Breast epithelium (tissue), 4 donors: ENCODE measurements at places on chromosomes 6 and 20. TPM values are rescaled to one million over a fixed set of nuclear protein-coding genes. Genes with fewer than 3 reads are reported as not detected.

NOX3 gene
- total RNA-seq = not detected

CCNC gene
- total RNA-seq = 59.3 TPM

C20orf202 gene
- total RNA-seq = 0.33 TPM

MYO6 gene
- 89.5 TPM for total RNA-seq

RIMS4 gene
- total RNA-seq = 0.96 TPM

SPEF1 gene
- total RNA-seq = not detected

SRF gene
- 18.1 TPM for total RNA-seq

CEP85L gene
- total RNA-seq = 15.7 TPM
